Occipital lobe (tissue), 3 donors: ENCODE measurements at places on chromosomes 1 and 21.
A peak's percentile ranks its signal among the peaks of the same experiment; 100 is the strongest.

DNA sequence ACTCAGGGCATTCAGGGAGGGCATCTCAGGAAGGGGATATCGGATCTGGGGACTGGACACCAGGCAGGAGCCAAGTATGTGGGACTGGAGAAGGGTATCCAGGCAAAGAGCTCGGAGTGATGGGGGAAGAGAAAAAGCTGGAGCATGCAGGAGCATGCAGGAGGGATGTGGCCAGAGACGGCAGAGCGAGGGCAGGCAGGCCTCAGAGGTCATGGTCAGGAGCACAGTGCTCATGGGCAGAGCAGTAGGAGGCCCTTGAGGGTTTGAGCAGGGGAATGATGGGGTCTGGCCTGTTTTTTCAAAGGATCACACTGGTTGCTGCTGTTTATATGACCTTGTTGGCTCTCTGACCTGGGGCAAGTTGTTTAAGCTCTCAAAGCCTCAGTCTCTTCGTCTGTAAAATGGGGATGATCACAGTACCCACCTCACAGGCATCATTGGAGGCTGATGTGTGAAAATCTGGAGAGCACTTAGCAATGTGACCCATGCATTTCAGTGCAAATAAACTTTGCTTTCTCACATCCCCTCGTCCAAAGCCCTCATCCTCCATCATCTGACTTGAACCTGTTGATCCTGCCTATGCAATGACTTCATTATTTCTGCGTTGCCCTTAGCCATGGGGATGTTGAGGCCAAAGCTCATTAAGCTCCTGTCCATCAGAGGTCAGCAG is 273.1 kb downstream of the MATN1 start:
- DNase-seq = no peak

DNA sequence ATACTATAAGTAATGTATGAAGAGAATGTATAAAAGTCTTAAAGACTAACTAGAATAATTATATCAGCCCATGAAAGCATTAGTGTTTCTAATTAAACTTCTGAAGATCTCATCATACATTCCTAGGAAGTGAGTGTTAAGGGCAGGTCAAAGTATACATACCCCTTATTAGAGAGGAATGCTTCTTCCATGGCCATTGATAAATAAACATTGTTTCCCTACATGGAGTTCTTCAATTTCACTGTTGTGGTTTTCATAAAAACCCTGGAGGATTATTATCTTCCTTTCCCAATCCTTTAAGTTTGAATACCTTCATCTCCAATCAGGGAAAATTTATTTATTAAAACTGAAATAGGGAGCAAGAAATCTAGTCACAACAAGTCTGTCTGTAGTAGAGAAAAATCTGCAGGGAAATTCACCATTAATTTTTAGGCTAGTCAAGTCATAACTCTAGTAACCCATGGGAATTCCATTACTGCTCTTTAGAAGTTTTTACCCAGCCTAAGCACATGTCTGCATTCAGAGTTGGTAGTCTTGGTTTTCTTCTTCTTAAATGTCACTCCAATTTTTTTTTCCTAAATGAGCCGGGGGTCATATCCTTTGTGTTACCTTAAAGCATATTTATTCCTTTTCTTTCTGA is 147.0 kb downstream of the TNFSF18 start:
- DNase-seq = no peak

DNA sequence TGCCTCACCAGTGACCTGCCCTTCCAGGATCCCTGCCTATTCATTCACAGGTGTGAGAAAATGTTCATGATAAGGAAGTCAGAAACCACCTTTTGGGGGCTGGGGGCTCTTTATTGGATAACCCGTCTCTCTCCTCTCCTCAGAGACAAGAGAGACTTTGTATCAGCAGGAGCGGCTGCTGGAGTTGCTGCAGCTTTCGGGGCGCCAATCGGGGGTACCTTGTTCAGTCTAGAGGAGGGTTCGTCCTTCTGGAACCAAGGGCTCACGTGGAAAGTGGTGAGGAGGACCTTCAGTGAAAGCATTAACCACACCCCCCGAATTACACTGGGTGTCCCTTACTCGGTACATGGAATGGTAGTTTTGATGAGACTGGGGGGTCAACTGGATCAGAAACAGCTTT is 20.6 kb downstream of the NPPA start:
- no peak for DNase-seq

GRCh38 chr1:59856725-59857338 is 42.1 kb downstream of the HOOK1 start:
- DNase-seq = no peak

DNA sequence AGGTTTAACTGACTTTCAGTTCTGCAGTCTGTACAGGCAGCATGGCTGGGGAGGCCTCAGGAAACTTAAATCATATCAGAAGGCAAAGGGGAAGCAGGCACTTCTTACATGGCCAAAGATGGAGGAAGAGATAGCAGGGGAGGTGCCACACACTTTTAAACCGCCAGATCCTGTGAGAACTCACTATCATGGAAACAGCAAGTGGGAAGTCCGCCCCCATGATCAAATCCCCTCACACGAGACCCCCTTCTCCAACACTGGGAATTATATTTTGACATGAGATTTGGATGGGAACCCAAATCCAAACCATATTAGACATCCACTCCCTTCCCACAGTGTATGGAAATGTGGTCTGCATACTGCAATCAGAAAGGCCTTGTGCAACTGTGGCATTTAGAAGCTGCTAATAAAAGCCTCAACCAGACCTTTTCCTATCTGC is 148.2 kb downstream of the FCRL5 start:
- no peak for DNase-seq

- no peak for DNase-seq
Measured at GRCh38 chr1:153431928-153432327, 15.6 kb downstream of the S100A7A start.

DNA sequence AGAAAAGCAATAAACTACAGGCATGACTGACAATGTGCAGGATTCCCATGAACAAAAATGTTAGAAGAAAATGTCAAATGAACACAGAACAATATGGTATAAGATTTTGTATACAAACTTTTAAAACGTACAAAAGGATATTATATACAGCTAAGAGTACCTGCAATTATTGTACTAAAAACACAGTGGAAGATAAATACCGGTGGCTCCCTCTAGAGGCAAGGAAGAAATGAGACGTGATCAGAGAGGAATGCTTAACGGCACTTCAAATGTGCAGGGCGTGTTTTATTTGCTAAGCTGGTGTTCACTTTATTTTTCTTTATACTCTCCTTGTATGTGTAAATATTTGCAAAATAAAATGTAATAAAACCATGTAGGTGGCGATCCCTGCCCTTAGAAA is 191.8 kb upstream of the SAMSN1 start:
- DNase-seq = no peak

DNA sequence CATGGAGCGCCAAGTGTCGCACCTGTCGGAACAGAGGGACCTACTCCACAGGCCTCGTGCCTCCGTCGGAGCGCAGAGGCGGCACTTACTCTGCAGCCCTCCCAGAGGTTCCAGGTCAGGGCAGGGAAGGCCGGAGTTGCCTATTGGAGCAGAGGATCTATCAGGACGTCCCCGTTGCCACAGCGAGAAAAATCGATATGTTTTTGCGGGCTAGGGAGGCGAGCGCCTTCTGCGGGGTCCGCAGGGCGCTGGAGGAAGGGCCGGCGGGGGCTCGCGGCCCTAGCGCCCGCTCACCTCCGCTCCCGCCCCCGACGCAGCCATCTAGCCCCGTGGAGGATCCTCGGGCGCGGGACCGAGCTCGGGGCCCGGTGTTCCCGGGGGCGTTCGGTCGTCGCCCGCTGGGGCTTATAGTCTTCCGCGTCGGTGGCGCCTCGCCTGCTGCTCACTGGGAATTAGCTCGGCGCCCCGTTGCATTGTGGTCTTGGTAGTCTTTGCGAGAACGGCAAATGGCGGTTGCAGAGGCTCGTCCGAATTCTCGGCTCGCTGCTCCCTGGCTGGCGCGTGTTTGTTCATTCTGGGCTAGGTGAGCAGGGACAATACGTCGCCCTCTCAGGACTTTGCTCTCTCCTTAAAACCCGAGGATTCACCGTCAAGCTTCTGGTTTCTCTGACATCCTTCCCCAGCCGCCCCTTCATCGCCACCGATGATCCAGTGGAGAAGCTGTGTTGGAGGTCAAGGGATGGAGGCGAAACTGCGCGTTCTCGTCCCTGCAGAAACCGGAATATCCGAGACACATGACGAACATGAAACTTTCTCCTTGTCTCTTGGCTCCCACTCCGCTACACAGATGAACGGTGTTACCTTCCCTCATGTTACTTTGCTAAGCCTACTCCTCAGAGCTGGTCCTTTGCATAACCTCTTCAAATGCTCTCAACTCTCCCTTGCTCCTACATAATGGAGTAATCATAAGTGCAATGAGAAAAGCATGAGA is at the start of gene JTB:
Gene JTB (minus strand): TSS at position 425 of the 991 bp plus-strand sequence. CDS start 422 bp downstream, at position 3.
- DNase-seq = peak; percentile 85

DNA sequence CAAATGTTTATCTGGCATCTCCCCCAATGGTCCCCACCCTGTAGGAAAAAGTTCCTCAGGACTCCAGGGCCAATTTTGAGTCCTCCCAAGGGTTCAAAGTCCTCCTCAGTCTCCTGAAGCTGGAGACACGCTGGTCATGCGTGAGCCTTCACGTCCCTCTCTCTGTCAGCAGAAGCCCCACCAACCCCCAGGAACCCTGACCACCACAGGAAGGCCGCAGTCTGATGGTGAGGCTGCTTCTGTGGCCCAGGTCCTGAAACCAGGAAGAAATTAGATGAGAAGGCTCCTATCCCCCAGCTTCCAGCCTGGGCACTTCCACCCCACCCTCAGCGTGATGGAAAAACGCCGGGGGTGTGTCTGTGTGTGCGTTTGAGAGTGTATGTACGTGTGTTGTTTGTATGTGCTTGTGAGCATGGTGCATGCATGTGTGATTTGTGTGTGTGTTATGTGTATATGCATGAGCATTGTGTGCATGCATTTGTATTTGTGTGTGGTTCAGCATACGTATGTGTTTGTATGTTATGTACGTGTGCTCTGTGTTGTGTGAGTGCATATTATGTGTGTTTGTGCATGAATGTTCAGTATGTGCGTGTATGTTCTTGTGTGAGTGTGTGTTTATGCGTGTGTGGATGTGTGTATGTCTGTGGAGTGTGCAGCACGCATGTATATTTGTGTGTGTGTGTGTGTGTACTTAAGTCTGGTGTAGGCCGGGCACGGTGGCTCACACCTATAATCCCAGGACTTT is 92.5 kb downstream of the SIK1 start:
- DNase-seq = no peak

DNA sequence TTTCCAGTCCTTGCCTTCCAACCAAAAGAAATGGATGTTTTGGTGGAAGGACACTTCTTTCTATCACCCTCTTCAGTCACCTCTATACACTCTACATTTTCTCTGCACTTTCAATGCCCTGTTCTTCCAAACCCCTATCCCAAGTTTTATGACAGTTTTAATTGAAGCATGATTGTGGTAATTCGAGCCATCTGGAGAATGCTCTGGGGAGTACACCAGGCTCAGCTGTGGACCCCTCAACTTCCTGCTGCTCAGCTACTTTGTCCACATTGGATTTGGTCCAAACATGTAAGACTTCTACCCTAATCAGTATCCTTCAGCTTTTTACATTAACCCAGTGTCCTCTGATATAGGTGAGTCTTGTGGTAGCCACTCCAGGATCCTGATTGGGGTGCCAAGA is 129.6 kb downstream of the SYT2 start:
- no peak for DNase-seq

GRCh38 chr1:43882763-43883162 is 50.8 kb upstream of the ARTN start:
- no peak for DNase-seq

- no peak for DNase-seq
Measured at GRCh38 chr1:63821091-63822005, 47.5 kb downstream of the ROR1 start.

GRCh38 chr1:63969441-63969901 is 195.7 kb downstream of the ROR1 start:
- no peak for DNase-seq

DNA sequence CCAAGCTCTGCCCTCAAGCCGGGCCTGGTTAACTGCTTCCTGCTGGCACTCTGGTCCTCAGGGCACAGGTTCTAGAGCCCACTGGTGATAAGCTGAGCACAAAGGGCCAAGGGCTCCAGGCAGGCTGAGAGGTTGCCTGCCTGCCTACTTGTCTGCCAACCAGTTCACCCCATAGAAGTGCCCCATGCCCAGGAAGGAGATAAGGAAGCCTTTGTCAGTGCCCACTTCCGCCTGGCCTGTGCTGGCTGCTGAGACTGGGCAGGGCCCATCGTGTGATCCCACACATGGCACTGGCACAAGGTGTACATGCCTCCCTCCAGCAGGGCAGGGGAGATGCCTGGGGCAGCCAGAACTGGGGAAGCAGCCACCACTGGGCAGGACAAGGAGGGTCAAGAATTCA is 24.1 kb downstream of the SLC9A1 start:
- no peak for DNase-seq

- DNase-seq = peak; percentile 13
Measured at GRCh38 chr1:57162607-57163261, 196.9 kb upstream of the C8B start.

GRCh38 chr1:53091841-53092645 is 30.0 kb downstream of the PODN start:
- DNase-seq = no peak

- no peak for DNase-seq
Measured at GRCh38 chr1:212587016-212587887, 21.3 kb upstream of the ATF3 start.

DNA sequence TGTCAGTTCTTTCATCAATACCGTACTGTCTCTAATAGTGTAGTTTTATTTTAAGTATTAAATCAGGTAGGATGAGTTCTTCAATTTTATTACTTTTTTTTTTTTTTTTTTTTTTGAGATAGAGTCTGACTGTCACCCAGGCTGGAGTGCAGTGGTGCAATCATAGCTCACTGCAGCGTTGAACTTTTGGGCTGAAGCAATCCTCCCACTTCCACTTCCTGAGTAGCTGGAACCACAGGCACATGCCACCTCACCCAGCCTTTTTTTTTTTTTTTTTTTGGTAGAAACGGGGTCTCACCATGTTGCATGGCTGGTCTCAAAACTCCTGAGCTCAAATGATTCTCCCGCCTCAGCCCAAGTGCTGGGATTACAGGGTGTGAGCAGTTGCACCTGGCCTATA is 44.3 kb downstream of the INAVA start:
- DNase-seq = no peak

GRCh38 chr1:65722461-65722860 is 70.2 kb upstream of the PDE4B start:
- DNase-seq = no peak

DNA sequence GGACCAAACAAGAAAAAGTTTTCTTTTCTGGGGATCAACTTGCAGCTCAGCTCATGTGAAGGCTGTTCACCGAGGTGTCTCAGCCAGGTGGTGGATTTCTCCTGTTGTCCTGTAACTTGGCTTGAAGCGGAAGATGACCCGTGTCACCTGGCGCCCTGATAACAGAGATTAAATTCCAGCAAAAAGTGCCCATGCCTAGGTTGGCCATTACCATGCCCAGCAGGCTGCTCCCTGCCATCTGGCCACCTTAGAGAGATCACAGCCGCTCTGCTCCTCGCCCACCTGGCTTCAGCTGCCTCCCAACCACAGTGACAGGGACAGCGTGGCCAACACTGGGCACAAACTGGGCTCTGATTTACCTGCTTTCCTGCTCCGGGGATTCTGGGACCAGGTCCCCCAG is 149.5 kb downstream of the ZBTB18 start:
- DNase-seq = no peak

GRCh38 chr1:10648689-10649516 is 147.5 kb downstream of the CASZ1 start:
- no peak for DNase-seq

GRCh38 chr21:31351960-31352359 is 7.9 kb upstream of the TIAM1 start:
- no peak for DNase-seq

- no peak for DNase-seq
Measured at GRCh38 chr1:49102752-49103151, 326.1 kb upstream of the BEND5 start.

- DNase-seq = no peak
Measured at GRCh38 chr1:202306535-202307345, 35.0 kb downstream of the UBE2T start.
